ENCODE measurements at places on chromosomes 4 and X. TPM values are rescaled to one million over a fixed set of nuclear protein-coding genes. Genes with fewer than 3 reads are reported as not detected.

The NEUROG2 gene
- total RNA-seq: not detected

The POLN gene
- total RNA-seq: 1.0 TPM

The SLC7A11 gene
- 5.3 TPM for total RNA-seq

The SPATA18 gene
- total RNA-seq: 0.44 TPM

The FGFBP1 gene
- total RNA-seq: not detected

The C4orf50 gene
- not detected for total RNA-seq

The LINC00632 gene
- total RNA-seq: 0.02 TPM

The BEND4 gene
- total RNA-seq: 1.4 TPM

The WNK3 gene
- total RNA-seq: 0.64 TPM

The HTR2C gene
- not detected for total RNA-seq

The KIAA1210 gene
- not detected for total RNA-seq

The CLDN22 gene
- total RNA-seq: not detected

The STATH gene
- not detected for total RNA-seq

The SPATA4 gene
- not detected for total RNA-seq

The RAI2 gene
- 0.60 TPM for total RNA-seq

The CLDN2 gene
- total RNA-seq: not detected

The ADH1A gene
- not detected for total RNA-seq

The CPE gene
- not detected for total RNA-seq

The MAGEC2 gene
- total RNA-seq: not detected

The BMP3 gene
- total RNA-seq: not detected

The ABLIM2 gene
- 0.62 TPM for total RNA-seq

The MTTP gene
- 0.47 TPM for total RNA-seq

The HS3ST1 gene
- total RNA-seq: 0.33 TPM

The CCDC120 gene
- total RNA-seq: 3.7 TPM

The CT45A9 gene
- not detected for total RNA-seq

The NXF2 gene
- total RNA-seq: not detected

The ARHGEF6 gene
- 34.5 TPM for total RNA-seq

The F8A3 gene
- total RNA-seq: 8.2 TPM

The PRRG3 gene
- total RNA-seq: not detected
